ENCODE measurements at places on chromosomes 5 and 9. TPM values are rescaled to one million over a fixed set of nuclear protein-coding genes. Genes with fewer than 3 reads are reported as not detected.

RPP25L gene
- total RNA-seq, result 27.7 TPM

TMEM174 gene
- total RNA-seq, result not detected

GABRA6 gene
- total RNA-seq, result not detected

TRMT10B gene
- 3.6 TPM for total RNA-seq

CRHBP gene
- total RNA-seq, result 13.8 TPM

CLINT1 gene
- total RNA-seq, result 64.4 TPM

PCDHGA11 gene
- 10.2 TPM for total RNA-seq

SPINK4 gene
- total RNA-seq, result not detected

DEPDC1B gene
- 1.3 TPM for total RNA-seq

OR13J1 gene
- total RNA-seq, result not detected

PHYHD1 gene
- total RNA-seq, result 22.2 TPM

TCF7 gene
- total RNA-seq, result under 0.01 TPM

CCDC183 gene
- total RNA-seq, result 0.18 TPM

SLC6A3 gene
- not detected for total RNA-seq

NR4A3 gene
- total RNA-seq, result under 0.01 TPM

NSG2 gene
- not detected for total RNA-seq

TNFSF8 gene
- total RNA-seq, result not detected

AK8 gene
- total RNA-seq, result 1.4 TPM

SPAAR gene
- total RNA-seq, result 7.5 TPM

NRG2 gene
- total RNA-seq, result not detected

FOXD4L6 gene
- not detected for total RNA-seq

CD274 gene
- total RNA-seq, result 5.1 TPM

RASGRF2 gene
- 0.18 TPM for total RNA-seq

FGD3 gene
- total RNA-seq, result not detected

IL5 gene
- total RNA-seq, result not detected

ANKRD34B gene
- total RNA-seq, result not detected

ASPN gene
- total RNA-seq, result 3.6 TPM

SRD5A1 gene
- total RNA-seq, result 9.6 TPM

CYLC2 gene
- total RNA-seq, result not detected

LRRC19 gene
- total RNA-seq, result not detected

UNC5A gene
- 0.97 TPM for total RNA-seq

NREP gene
- total RNA-seq, result 49.4 TPM

ABLIM3 gene
- total RNA-seq, result 31.9 TPM

TMC1 gene
- not detected for total RNA-seq

GKAP1 gene
- total RNA-seq, result 0.65 TPM

RXFP3 gene
- total RNA-seq, result not detected

FAM221B gene
- not detected for total RNA-seq

NR6A1 gene
- 0.81 TPM for total RNA-seq

RELL2 gene
- total RNA-seq, result 5.8 TPM

PPP1R26 gene
- total RNA-seq, result 7.6 TPM

TRIM23 gene
- 7.8 TPM for total RNA-seq

FCN1 gene
- total RNA-seq, result not detected

PCDHA9 gene
- total RNA-seq, result not detected

FANCC gene
- total RNA-seq, result 3.1 TPM

ADCY2 gene
- not detected for total RNA-seq

BASP1 gene
- total RNA-seq, result 118 TPM

SPINK13 gene
- total RNA-seq, result not detected

GDF9 gene
- total RNA-seq, result not detected

TESK1 gene
- total RNA-seq, result 16.1 TPM

ADGRD2 gene
- not detected for total RNA-seq

Data from cardiac atrium fibroblast (primary cell).